RWPE2 (cell line): ENCODE measurements at places on chromosomes 2 and 18.

GRCh38 chr2:13480057-13480456 lies 763.3 kb downstream of the TRIB2 start:
- no peak for DNase-seq

GRCh38 chr2:3460831-3461800 lies 58.2 kb downstream of the ADI1 start:
- peak; percentile 35 for DNase-seq

- DNase-seq = no peak
Observed at GRCh38 chr2:44642123-44642857, 280.5 kb downstream of the CAMKMT start.

- no peak for DNase-seq
Observed at GRCh38 chr2:18378020-18378653, 182.3 kb downstream of the RDH14 start.

DNA sequence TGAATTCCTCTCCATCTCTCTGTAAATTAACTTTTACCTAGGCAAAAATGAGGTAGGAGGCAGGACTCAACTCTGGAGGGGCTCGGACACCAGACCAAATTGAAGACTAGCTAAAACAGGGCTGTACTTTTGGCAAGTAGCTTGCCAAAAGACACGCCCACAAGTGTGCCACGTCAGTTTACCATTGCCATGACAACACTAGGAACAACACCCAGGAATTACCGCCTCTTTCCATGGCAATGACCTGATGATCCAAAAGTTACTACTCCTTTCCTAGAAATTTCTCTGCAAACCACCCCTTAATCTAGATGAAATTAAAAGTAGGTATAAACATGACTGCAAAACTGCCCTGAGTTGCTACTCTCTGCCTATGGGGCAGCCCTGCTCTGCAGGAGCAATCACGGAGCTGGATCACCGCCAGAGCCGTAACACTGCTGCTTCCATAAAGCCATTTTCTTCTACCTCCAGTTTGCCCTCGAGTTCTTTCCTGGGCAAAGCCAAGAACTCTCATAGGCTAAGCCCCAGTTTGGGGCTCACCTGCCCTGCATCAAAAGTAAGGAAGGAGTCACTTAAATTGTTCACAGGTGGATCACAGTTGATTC lies 66.0 kb upstream of the FAM136A start:
- no peak for DNase-seq

GRCh38 chr18:13449651-13450050 lies 231.1 kb downstream of the LDLRAD4 start:
- DNase-seq = no peak

- no peak for DNase-seq
Observed at GRCh38 chr2:241257419-241258032, 57.9 kb downstream of the HDLBP start.
